ENCODE measurements at places on chromosomes 12 and 14.

DNA sequence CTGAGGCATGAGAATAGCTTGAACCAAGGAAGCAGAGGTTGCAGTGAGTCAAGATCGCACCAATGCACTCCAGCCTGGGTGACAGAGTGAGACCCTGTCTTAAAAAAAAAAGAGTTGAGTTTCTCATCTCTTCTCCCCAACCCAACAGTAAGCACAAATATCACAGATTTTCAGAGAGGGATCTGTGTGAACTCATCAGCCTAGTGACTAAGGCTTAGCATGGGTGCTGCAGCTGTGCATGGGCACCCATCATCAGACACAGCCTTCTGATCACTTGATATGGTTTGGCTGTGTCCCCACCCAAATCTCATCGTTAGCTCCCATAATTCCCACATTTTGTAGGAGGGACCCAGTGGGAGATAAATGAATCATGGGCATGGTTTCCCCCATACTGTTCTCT is 298.9 kb downstream of the PCNX1 start:
- no peak for DNase-seq

DNA sequence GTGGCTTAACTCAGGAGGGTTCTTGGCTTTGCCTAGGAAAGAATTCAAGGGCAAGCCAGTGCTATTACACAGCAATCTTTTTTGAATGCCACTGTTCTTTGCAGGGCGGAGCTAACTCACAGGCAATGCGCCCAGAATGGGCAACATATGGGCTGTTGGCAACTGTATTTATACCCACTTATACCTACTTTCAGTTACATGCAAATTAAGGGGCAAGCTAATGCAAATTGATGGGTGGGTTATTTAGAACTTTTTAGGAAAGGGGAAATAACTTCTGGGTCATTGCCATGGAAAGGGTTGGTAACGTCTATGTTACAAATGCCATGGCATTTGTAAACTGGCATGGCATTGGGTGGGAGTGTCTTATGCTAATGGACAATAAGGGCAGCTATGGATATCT is 85.4 kb downstream of the C12orf50 start:
- no peak for DNase-seq

DNA sequence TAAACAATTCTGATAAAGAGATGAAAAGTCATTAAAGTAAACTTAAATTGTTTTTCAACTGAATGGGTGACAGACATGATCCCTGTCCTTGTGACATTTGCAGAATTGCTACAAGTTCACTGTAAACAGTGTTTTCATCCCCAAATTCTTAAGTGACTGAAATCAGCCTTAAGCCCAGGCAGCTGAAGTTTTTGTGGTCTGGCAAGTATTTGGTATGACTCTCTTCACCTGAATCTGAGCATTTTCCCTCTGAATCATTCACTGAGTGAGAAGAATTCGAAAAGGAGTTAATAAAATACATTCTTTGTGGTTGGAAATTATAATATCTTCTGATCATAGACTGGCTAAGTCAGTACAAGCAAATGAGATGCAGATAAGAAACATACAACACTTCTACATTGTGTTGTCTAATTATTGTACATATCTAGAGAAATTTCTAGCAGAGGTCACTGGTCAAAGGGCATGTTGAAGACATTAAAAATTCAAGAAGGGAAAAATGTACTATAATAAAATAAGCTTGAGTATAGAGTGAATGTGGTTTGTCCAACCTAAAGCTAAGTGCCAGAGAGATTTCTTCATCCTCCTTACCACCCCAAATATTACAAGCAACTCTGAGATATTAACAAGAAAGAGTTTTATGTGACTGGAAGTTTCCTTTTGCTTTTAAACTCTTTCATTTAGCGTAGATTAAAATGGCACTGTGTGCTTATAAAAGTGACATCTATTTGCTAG is 177.8 kb upstream of the DIO2 start:
- DNase-seq: no peak

GRCh38 chr14:77140359-77141213 is 1.0 kb downstream of the ZDHHC22 start:
- DNase-seq: no peak

DNA sequence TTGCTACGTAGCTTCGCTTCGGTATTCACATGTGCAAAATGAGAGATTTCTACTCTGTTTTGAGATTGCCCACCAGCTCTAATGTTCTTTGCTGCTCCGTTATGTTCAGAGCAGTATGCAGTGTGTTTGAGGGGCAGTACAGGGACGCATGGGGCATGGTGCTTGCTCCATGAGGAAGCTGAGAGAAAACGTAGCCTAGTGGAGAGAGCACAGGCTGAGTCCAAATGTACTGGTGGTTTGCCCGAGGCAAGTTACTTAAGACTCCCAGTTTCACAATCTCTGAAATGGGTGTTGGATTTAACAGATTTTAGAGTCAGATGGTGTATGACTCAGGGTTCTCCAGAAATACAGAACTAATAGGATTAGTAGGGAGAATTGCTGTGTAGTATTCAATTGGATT is 310.5 kb downstream of the ETNK1 start:
- no peak for DNase-seq

GRCh38 chr14:100586153-100586402 is 1.1 kb downstream of the BEGAIN start:
- no peak for DNase-seq

DNA sequence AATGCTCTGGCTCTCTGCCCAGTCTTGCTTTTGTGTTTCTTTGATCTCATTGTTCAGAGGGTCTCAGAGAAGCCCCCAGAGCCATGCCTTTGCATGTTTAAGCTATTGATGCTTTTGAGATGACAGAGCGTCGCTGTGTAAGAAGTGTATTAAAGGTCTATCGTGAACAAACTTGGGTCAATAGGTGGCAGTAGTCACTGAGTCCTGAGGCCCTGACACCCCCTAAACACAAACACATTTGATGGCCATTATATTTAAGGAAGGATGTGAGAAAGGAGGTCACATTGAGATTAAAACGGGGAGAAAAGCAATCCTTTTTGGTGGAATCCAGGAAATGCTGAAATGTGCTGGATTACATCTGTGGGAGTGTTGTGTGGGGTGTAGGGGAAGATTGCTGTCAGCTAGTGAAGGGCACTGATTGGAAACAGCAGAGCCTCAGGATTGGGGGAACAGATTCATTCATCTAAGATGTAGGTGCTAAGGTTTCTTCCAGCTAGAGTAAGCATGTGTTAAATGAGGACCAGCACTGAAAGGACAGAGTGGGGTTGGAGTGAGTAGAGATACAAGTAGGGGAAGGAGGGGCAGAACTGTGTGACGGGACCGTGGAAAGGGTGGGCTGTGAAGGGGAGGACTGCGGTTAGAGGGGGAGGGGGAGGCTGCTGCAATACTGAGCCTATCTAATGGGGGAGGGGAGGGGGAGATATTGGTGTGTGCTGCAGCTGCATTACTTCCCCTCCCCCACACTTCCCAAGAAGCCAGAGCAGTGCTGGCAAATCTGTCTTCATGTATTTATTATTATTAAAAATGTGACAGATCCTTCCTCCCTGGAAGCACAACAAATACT is 12.7 kb downstream of the NGDN start:
- DNase-seq: no peak

GRCh38 chr14:105059035-105059924 is 6.0 kb downstream of the GPR132 start:
- DNase-seq: no peak

DNA sequence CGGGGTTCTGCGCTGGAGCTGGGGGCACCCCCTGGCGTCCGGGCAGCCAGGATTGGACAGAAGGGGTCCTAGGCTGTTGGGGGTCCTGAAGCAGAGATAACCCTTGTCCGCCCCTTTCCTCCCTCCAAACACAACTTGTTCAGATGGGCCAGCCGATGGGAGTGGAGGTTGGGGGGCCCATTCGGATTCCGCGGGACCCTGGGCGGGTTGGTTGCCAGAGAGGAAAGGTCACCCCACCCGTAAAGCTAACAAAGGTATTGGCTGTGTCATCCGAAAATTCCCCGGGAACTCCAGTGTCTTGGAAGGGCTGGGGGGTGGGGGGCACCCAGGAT is 1.3 kb downstream of the FAM222A start:
- DNase-seq: no peak

GRCh38 chr12:28051516-28052354 is 79.2 kb upstream of the PTHLH start:
- DNase-seq: no peak

- no peak for DNase-seq
Measured at GRCh38 chr14:40870252-40870651, 736.4 kb upstream of the LRFN5 start.

GRCh38 chr12:68612202-68612601 is 1.5 kb downstream of the RAP1B start:
- no peak for DNase-seq

- no peak for DNase-seq
Measured at GRCh38 chr14:81416194-81416952, 16.2 kb upstream of the STON2 start.

DNA sequence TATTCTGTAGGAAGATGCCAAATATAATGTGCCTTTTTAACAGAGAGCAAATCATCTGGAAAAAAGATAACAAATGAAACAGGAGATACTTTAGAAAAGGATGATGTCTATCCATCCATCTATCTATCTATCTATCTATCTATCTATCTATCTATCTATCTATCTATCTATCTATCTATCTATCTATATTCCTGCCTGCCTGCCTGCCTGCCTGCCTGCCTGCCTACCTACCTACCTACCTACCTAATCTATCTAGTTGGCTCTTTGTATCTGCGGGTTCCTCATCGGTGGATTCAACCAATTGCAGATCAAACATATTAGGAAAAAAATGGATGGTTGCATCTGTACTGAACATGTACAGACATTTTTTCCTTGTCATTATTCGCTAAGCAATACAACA is 11.0 kb downstream of the PTPRB start:
- no peak for DNase-seq

GRCh38 chr12:75545636-75546035 is 34.2 kb upstream of the KRR1 start:
- no peak for DNase-seq

DNA sequence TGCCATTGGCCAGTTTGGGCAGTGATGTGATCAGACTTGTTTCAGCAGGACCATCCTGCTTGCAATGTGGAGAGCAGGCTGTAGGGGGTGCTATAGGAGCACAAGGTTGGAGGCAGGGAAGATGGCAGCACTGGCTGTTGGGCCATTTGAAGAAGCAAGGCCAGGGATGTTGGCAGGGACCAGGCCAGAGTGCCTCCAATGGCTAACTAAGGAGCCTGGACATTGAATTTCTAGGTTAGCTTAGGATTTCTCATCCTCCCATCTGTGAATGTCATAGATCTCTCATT is 23.5 kb downstream of the FGF23 start:
- peak; percentile 39 for DNase-seq

GRCh38 chr12:88753066-88753465 is 172.8 kb upstream of the KITLG start:
- DNase-seq: no peak

GRCh38 chr12:32903318-32903717 is 6.7 kb upstream of the PKP2 start:
- DNase-seq: no peak

DNA sequence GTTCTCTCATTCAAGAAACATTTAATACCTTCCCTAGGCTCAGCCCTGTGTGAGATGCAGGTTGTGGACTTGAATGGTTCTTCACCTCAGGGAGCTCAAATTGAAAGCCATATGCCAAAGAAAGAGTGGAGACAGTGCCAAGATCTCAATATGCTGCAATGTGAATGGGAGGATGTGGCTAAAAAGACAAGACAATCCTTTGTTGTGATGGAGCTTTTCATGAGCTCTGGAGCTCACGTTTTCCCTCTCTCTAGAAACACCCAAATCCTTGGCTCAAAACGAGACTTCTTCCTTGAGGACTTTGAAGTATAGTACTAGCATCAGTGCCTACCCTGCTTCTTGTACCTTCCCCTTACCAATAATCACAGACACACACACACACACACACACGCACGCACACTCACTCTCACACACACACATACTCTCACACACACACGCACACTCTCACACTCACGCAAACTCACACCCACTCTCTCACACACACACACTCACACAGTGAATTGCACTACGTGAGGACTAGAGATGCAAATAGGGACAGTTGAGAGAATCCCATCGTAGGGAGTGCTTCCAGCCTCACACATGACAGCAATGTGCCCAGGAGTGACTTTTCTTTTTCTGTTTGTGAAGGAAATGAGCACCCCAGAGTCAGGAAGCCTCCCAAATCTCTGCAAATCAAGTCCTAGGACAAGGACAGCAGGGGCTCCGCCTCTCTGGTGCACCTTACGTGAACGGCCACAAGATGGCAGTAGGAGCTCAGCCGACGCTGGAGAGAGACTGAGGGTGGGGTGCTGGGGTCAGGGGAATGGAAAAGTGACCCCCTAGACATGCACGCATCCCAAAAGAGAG is 231.4 kb downstream of the PCNX1 start:
- DNase-seq: peak; percentile 49

- no peak for DNase-seq
Measured at GRCh38 chr12:125455556-125455955, 390.3 kb downstream of the AACS start.

DNA sequence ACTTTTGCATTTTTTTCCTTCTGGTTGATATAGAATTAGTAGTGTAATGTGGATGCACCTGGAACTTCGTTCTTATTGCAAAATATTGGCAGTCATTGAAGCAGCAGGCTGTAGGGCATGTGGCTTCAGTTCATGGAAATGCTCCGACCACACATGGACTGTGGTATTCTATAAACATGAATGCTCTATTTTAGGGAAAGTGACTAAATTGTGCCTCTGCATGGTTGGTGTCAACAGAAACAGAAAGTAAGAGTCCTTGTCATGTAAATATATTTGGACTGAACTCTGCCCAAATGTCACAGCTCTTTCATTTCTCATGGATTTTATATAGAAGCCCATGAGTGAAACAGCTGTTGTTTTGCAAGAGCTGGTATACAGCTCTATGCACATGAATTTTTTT is 917.0 kb downstream of the LRFN5 start:
- no peak for DNase-seq

DNA sequence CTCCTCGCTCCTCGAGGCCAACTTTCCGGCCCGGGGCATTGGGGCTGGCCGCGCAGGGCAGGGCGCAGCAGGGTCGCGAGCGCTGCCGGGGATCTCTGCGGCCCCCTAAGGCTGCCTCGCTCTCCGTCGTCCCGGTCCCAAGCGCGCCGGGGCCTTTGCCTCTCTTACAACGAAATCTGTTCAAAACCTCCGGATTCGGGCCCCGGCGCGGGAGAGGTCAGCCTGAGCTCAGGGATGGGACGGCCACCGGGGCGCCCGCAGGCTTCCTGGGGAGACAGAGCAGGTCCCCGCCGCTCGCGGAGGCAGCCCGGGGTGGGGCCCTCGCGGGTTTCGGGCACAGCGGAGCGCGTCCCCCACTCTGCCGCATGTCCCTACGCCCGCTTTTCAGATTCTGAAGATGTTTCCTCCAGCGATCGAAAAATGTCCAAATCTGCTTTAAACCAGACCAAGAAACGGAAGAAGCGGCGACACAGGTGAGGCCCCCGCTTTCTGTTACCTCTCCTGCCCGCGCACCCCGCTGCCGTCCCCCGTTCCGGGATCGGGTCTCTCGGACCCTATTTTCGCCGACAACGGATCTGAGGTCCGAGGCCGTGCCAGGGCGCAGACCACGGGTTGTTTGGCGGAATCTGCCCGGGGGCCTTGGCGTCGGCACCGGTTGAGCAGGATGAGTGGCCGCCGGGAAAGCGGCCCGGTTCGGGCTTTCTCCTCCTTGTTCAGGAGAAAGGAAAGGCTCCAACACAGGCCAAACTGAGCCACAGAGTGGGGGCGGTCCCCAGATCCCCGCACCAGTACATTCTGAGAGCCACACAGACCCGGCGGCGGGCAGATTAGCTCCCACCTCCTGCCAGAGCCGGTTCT is 1.8 kb downstream of the VSX2 start:
- DNase-seq: no peak

GRCh38 chr14:65849558-65849957 is 437.0 kb downstream of the FUT8 start:
- DNase-seq: no peak

All from stimulated activated CD4-positive, alpha-beta T cell treated with anti-CD3 and anti-CD28 coated beads, Interleukin-1b, Interleukin-23, amount 100 ng/mL, for 24 hours (primary cell).